ENCODE measurements at places on chromosomes 13 and 19.

GRCh38 chr13:72726726-72727416 lies 558 bp downstream of the MZT1 start:
- DNase-seq, result peak; percentile 54

- no peak for DNase-seq
Observed at GRCh38 chr13:105327581-105328126, 1207.8 kb downstream of the EFNB2 start.

DNA sequence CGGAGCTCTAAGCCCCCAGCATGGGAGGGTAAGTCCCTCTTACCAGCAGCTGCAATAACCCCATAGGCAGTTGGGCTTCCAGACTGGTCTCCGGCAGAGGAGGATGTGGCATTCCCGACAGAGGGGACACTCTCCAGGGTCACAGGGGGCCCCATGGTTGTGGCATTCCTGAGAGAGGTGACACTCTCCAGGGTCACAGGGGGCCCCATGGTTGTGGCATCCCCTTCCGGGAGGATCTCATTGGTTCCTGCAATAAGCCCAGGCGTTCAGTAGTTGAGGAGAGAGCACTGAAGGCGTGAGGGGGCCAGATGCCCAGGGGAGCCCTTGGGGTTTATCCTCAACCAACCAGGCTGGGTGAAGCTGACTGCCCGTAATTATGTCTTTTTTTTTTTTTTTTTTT lies 5.4 kb downstream of the CD320 start:
- DNase-seq, result no peak

DNA sequence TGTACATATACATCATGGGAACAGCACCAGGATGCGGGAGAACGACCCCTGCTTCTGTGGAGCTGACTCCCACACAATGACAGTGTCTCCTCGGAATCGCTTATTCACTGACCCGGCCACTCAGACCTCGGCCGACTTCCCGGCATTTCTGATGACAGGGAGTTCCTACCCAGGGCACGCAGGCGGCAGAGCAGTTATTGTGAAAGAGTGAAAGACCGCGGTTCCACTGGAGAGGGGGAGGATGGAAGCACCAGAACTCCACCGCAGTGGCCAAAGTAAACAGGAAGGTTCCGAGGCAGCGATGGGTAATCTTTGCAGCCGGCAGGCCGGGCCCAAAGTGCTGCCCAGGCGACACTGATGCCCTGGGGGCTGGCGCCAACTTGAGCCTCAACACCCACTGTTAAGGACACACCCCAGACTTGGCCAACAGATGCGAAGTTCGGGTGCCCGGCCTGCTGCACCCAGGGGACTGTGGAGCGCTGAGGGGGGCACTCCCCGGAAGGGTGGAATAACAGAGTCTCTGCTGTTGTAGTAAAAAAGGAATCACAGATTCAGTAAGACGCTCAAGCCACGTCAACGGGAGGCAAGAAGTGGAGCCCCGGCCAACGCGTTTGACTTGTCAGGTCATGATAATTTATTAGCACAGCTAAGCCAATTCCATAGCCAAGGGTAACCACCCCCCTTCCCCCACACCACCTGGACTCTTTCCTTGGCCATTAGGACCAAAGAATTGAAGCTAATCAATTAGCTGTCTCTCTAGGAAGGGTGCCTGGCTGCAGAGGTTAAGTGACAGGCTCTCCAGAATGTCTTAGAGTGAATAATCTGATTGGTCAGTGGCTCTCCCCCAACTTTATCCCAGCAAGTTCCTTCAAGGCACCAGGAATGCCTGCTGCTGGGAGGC lies 5.8 kb downstream of the MLLT1 start:
- no peak for DNase-seq

DNA sequence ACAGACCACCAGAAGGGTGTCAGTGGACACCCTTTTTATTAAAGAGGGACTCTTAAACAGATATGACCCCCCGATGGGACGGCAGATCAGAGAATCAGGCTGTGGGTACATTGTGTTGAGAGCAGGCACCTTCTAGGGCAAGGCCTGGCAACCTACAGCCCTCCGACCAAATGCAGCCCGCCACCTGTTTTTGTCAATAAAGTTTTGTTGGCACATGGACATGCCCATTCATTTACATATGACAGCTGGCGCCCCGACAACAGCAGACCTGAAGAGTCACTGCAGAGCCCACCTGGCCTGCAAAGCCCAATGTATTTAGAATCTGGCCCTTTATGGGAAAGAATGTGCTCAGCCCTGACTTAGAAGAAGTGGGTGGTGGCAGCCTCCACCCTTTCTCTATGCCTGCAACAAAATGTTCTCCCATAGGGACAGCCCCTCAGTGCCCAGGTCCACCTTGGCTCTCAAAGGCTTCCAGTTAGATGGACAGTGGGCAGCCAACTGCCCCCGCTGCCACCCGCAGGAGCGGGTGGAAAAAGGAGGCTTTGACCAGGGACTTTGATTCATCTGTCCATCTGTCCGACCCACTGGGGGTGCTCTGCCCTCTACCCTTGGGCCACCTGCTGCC lies 184.9 kb downstream of the PTPRS start:
- peak; percentile 70 for DNase-seq

DNA sequence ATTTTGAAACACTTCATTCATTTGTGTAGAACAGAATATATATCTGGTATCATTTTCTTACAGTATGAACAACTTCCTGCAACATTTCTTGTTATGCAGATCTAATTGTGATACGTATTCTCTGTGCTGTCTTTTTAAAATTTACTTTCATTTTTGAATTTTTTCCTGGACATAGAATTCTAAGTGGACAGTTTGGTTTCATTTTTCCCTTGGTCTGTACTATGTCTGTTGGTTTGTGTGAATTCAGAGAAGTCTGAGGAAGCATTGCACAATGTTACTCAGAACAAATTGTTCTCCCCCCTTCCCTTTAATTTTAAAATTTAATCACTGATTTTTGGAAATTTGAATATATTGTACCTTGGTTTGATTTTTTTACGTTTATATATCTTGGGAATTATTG lies 352.5 kb upstream of the PCDH20 start:
- no peak for DNase-seq

DNA sequence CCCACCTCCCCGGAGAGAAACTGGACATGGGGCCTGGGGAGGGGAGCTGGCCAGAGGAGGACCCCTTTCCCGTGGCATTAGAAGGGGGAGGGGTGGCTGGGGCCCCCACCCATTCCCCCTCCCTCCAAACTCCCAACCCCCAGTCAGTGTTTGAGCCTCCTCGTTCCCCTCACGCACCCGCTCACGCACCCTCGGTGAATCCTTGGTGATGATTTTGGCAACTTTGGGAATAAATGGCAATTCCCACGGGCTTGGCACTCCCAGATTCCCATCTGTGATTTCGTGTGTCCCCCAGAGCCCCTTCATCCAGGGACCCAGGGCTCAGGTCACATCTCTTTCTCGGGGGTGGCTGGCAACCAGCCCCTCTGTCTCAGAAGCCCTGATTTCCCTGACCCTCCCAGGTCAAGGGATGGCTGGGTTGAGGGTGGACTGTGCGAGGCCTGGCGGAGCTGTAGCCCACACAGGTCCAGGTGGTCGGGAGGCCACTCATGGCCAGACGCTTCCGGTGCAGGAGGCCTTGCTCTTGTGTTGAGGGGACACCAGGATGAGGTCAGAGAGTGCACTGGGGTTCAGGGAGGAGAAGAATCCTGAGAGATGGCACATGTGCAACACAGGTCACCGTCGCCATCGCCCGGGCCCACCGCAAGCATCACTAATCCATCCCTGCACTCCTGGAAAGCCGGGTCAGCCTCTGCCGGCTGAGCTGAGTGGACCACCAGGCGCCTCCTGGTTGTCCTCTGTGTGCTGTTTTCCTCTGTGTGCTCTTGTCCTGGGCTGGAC lies 20.7 kb downstream of the EPN1 start:
- no peak for DNase-seq

DNA sequence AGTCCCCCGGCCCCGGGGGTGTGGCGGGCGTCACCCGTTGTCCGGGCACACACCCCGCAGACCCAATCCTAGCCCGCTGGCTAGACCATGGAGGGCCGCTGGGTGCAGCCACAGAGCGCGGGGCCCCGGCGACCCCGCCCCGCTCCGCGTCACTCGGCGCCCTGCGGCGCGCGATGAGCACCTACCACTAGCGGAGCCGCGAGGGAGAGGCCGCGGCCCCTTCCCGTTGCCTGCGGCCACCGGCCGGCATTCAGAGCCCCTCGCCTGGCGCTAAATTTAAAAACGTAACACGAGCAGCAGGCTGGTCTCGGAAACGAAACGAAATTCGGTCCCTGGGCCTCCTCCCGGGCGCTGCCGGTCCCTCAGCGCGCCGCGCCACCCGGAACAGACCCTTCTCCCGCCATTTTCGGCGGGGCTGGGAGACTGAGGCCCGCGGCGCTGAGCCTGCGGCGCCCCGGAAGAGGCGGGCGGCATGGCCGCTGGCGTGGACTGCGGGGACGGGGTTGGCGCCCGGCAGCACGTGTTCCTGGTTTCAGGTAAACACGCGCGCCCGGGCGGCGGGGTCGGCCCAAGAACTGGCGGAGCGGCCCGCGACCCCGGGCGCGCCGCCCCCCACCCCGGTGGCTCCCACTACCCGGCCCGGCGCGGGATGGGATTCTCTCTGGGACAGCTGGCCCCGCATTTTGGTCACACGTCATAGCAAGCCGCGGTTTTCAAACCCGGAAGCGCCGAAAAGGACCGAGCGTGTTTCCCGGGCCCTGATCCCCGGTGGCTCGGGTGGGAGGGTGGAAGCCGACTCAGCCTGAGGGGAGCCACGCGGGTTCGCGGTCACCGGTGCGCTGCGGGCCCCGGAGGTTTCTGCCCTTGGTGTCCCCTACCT lies at the start of gene RNASEH2B:
RNASEH2B (plus strand) TSS at position 187 of the 880 bp plus-strand sequence; CDS start at position 473, 286 bp downstream.
- DNase-seq, result peak; percentile 84

DNA sequence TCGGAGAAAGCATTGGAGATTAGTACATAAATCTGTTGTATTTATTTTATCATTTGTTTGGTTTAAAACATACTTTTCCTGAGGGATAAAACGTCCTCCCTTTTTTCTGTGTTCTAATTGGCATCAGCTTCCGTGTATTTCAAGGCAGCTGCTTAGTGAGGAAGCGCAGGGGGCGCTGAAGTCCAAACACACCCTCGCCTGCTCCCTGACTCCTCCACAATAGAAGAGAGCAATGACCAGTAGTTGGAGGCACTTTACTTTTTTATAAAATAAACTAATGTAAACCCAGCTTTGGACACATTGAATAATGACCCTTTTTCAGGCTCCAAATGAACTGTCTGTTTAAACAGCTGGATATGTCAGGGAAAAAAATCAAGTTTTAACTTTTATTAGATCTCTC lies 79.9 kb downstream of the RNASEH2B start:
- DNase-seq, result no peak

DNA sequence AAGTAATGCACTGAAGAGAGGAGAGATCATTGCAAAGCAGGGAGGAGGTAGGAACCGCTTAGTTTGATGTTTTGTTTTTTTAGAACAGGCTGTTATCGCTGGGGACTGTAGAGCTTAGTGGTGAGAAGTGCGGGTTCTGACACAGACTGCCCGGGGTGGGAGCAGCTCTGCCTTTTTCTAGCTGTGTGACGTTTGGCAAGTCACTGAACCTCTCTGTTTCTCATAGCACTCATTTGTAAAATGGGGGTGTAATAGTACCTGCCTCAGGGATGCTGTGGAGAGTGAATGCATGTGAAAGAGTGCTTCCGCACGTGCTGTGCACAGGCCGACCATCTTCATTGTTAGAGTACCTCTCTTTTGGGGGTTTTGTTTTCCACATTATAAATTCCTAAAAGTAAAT lies 19.3 kb downstream of the PRAM1 start:
- no peak for DNase-seq

GRCh38 chr13:99861771-99862170 lies 109.8 kb downstream of the ZIC5 start:
- no peak for DNase-seq
